NCI-H1694 (cell line): ENCODE measurements at places on chromosomes 3 and 15.

DNA sequence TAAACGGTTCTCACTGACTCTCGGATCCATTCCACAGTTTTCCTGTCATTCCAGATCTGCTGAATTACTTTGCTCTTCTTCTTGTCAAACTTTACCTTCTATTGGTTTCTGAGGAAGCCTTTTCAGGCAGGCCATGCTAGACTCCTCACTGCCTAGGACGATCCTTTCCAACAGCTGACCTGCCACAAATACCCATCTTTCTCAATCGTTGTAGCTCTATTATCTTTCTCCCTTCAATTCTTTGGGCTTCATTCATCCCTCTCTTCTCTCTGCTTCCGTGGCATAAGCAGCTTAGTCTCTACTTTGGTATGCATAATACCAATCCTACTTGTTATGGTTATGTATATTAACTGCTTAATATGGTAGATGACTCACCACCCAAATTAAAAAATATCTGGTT lies 421.8 kb downstream of the NLGN1 start:
- DNase-seq: no peak

- DNase-seq: no peak
Measured at GRCh38 chr15:78943692-78944091, 1.2 kb downstream of the CTSH start.

- DNase-seq: no peak
Measured at GRCh38 chr3:188796122-188796631, 375.6 kb upstream of the TPRG1 start.

- DNase-seq: peak; percentile 3
Measured at GRCh38 chr3:179196098-179196497, 47.9 kb downstream of the PIK3CA start.

- no peak for DNase-seq
Measured at GRCh38 chr3:194399874-194400411, 877 bp upstream of the GP5 start.

GRCh38 chr3:133426721-133427120 lies 26.9 kb downstream of the BFSP2 start:
- DNase-seq: no peak
